ENCODE measurements at places on chromosomes 2 and 18.

- DNase-seq: no peak
These were observed 884 bp downstream of the HES6 start for GRCh38 chr2:238238766-238239542.

DNA sequence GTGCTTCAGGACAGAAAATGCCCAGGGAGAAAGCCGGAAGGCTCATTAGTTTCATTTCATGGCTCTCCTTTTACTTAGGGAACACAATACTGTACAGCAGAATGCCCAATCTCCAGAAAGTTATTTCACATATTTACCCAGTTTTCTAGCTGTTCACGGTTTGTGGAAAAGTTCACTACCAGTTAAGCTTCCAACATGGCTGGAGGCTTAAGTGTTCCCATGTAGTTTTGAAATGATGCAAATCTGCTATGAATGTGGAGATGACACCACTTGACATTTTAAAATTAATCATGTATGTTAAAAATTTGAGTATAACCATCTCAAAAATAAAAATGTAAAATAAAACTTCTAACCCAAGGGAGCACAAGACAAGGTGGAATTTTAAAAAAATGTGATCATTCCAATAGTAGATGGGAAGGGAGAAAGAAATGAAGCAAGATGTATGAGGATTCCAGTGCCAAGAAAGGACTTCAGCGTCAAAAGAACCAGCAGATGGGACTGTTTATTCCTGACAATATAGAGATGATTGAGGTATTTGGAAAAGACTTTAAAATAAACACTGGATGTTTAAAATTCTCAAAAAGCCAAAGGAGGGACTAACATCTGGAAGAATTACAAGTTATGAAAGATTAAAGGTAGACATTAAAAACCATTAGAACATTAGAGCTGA is 60.9 kb upstream of the OSR1 start:
- no peak for DNase-seq

DNA sequence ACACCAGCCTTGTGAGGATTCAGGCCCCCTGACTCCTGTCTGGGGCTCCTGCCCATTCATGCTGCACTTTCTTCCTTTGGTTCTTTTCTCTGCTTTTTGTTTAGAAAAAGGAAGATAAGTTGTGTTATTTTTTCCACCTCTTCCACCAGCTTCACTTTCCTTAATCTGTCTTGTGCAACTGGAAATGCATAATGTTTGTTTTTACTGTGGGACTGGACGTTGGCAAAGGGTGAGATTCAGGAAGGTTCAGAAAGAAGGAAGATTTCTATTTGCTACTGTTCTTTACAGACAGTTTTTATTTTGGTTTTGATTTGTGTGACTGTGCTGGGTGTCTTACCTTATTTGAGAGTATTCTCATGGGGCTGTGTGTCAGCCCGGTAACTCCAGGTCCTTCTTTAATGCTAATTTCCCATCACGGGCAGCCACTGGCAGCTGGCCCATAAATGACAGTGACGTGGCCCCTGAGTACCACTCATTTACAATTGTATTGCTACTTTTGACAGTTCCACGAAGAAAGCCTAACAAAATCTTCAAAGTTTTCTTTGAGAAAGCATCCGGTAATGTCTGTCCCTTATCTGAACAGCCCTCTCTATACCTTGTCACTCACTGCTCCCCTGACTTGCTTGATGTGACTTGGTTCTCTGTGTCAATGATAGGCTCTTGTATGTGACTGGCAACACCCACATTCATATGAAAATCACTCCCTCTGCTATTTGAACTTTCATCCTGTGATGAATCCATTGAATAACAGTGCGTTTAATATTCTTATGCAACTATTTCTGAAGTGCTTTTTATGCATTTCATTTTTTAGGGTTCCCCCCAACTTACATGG is 32.7 kb downstream of the RHBDD1 start:
- DNase-seq: no peak

DNA sequence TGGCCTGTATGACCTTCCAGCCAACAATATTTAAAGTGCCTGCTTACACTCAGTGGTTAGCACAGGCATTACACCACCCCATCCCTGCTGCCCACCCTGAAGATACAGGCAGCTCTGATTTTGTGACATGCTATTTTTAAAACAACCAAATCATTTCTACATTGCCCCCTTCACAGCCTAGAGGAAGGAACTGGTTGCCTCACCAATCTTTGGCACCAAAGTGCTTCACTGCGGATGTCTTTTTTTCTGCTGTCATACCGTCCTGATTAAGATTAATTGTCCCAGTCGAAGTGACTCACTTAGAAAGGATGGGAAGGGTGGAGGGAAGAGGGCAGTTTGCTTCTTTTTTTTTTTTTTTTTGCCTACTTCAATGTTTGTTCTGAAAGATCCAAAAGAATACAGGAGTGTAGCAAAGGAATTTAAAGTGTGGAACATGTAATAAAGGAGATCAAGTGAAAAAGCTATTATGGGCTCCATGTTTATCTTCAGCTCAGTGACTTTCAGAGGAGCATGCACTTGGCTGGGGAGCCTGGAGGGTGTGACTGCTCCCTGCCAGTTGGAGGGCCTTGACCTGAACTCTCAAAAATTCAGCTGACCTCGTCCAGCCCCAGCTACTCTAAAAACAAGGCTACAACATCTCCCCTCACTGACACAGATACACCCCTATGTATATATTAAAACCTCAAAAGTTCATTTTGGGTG is 501.1 kb upstream of the TNP1 start:
- DNase-seq: no peak

- DNase-seq: no peak
These were observed 32.8 kb upstream of the ZNF396 start for GRCh38 chr18:35409911-35410310.

DNA sequence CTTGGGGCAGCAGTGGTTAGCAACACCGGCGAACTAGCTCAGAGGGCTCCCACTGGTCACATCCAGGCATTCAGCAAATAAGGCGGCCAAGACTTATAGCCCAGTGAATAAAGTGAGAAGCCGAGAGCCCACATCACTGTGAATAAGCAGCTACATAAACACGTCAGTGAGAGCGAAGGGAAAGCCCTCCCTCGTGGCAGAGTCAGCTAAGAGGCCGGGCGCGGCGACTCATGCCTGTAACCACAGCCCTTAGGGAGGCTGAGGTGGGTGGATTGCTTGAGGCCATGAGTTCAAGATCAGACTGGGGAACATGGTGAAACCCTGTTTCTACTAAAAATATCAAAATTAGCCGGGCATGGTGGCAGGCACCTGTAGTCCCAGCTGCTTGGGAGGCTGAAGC is 5.2 kb downstream of the D2HGDH start:
- no peak for DNase-seq

- DNase-seq: no peak
These were observed 16.2 kb downstream of the NXPH2 start for GRCh38 chr2:138763971-138764370.
